NCI-H748 treated with DMSO at 0.1 percent for 48 hours (cell line): ENCODE measurements at places on chromosomes 7 and 10.

- no peak for DNase-seq
Observed at GRCh38 chr10:17241611-17242333, 13.7 kb downstream of the VIM start.

- peak; percentile 94 for DNase-seq
Observed at GRCh38 chr7:79268730-79269129, 184.7 kb downstream of the MAGI2 start.

DNA sequence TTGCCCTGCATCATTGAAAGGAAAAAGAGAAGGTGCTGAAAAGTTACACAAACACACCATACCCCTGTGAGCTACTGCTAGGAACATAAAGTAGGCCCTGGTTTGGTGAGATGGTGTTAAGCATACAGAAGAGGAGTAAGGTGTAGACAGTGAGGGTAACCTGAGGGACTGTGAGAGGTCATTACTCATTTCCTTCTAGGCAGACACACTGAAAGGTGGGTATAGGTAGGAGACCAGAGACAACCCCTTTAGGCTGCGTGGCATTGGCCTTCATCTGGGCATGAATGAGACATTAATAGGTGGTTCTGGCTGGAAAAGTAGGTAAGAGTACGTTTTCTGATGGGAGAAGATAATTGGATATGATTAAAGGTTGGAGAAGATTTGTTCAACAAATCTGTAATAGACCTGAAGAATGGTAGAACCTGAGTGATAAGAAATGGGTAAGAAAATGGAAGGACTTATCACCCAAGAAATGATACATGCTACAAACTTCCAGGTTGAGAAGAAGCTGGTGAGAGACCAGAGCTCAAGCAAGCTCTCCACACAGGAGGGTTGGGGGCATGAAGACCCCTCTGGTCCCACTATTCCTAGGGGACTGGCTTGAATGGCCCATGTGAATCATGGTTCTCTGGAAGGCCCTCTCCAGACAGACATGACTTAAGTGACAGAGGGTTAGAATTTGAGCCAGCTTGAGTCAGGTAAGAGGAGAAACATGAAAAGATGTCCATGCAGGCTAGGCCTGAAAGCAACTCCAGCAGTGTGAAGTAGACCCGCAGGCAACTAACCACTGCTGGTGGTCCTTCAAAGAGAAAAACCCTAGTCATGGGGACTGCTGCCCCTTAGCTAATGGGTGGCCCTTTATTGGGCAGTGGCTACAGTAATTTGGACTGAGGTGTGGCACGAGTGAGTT lies 3.8 kb downstream of the COMTD1 start:
- no peak for DNase-seq

GRCh38 chr7:1059200-1060091 lies 15.1 kb downstream of the GPR146 start:
- DNase-seq: no peak

DNA sequence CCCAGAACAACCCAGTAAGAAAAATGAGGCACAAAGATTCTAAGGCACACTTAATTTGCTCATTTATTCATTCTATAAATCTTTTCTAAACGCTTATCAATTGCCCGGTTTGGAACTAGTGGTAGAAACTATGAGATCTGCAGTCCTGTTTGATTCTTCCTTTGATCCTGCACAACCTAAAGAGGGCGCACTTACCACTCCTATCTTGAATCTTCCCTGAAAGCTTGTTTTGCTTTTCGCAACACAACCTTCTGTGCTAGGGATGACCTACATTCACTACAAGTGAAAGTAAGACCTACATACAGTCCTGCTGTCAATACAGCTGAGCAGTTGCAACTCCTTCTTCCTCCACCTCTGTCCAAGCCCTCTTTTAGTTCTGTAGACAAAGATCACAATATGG lies 12.6 kb upstream of the ARL4A start:
- peak; percentile 27 for DNase-seq

DNA sequence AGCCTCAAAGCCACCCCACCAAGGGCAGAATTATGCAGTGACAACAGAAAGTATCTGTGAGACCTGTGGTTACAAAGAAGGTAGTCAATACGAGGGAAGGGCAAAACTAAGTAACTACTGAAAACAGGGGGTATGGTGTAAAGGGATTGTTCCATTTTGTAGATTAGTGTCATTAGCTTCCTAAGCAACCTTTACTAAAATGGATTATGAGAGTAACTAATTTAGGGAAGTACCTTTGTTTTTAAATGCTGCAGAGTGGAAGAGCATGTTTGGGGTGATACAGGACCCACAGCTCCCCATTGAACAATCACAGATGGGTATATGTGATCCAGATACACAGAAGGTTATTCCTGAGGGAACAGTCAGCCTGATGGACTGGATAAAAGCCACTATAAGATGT lies 51.3 kb upstream of the TAC1 start:
- DNase-seq: no peak

DNA sequence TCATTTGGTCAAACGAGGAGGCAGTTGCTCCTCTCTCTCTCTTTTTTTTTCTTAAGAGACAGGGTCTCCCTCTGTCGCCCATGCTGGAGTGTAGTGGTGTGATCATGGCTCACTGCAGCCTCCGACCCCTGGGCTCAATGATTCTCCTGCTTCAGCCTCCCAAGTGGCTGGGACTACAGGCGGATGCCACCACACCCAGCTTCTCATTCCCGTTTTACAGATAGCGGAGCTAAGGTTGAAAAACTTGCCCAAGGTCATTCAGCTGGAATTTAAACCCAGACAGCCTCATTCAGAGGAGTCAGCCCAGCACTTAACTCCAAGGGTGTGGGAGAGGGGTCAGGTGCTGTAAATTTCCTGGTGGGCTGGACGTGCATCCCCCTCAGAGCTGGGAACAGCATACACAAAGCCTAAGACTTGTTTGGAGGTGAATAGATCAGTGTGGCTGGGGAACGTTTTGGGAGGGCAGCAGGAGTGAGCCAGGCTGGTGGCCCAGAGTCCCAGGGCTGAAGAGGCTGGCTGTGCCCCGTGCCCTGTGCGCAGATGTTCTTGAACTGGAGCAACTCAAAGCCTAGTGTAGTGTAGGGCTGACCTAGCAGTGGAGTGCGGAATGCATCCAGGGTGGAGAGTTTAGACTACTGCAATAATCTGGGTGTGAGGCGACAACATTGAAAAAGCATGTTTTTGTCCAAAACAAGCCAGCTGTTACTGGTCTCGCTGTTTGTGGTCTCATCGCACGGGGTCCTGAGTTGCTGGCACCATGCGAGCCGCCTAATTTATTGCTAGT lies 2.3 kb downstream of the HTRA1 start:
- DNase-seq: no peak

DNA sequence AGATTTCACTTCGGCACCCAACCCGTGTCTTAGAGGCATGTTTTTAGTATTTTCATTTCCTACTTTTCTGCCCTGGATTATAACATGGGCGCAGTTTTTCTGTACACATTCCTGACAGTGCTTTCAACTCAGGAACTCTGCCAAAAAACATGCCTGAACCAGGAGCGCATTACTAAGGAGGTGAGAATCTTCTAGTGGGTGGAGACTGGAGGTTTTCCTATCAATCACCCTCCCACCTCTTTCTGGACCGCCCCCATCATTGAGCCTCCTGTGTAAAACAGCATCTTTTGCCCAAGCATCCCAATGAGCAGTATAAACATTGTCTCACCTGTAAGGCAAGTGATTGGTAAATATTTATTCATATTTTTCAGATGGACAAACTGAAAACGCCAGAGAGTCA lies 53.2 kb downstream of the STK17A start:
- DNase-seq: no peak

GRCh38 chr10:72790216-72790990 lies 98.5 kb downstream of the MCU start:
- no peak for DNase-seq

DNA sequence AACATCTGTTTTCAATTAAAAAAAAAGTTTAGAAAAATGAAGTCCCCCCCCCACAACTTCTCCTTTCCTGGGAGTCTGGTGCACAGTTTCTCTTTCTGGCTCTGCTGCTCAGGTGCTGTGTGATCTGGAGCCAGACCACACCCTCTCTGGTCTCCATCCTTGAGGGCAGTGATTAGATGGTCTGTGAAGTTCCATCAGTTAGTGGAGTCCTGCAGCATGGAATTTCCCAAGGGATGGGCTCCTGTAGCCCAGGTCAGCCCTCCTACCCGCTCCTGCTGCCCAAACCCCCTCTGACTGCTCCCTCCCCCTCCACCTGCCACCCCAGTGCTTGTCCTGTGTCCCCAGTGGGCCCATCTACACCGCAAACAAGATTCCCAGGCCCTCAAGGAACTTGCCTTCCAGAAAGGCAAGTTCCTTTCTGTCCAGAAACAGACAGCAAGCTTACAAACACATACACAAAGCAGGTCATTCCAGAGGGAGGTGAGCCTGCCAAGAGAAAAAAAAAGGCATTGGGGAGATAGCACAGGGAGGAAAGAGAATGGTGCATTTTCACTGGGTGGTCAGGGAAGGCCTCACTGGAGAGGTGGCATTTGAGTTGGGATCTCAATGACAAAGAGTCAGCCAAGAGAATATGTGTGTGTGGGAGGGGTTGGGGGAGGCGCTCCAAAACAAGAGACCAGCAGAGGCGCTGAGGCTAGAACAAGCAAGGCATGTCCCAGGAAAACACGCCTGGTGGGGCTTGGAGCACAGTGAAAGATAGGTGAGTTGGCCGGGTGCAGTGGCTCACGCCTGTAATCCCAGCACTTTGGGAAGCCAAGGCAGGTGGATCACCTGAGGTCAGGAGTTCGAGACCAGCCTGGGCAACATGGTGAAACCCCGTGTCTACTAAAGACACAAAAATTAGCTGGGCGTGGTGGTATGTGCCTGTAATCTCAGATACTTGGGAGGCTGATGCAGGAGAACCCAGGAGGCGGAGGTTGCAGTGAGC lies 49.5 kb upstream of the SLC29A3 start:
- DNase-seq: no peak

GRCh38 chr10:28179006-28179742 lies 123.7 kb downstream of the MPP7 start:
- DNase-seq: peak; percentile 0

DNA sequence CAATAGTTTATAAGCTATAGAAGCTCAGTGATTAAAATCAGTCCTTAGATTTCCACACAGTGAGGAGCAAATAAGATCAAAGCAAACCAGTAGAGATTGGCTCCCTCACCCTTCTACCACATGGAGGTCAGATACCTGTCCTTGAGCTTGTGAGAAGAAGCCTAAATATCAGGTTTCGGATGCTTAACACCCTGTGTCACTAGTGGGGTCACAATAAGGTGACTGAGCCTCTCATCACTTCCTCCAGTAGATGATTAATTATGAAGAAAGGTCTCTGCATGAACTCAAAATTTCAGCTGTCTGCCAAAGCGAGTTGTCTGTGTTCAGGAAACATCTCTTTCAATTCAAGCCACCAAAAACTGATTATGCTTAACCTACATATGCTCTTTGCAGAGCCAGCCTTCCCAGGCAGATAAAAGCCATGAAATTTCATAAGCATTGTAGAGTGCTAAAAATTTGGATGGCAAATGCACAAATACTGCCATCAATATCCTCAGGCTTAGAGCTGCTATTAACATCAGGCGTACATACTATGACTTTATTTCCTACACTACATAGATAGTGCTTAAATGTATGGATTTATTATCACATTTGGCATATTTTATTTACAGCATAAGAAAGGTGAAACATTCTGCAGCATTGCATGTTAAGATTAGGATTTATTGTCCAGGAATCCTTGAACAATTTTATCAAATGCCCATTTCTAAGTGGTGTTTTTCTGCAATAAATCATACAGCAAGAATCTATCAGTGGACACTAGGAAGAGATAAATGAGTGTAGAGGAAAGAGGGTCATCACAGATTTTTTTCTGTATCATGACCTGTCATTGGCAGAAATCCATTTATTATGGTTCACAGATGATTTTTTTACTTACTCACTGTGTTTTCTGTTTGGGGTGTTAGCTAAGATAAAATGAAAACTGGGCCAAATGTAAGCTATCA lies 285.1 kb upstream of the SP8 start:
- no peak for DNase-seq

DNA sequence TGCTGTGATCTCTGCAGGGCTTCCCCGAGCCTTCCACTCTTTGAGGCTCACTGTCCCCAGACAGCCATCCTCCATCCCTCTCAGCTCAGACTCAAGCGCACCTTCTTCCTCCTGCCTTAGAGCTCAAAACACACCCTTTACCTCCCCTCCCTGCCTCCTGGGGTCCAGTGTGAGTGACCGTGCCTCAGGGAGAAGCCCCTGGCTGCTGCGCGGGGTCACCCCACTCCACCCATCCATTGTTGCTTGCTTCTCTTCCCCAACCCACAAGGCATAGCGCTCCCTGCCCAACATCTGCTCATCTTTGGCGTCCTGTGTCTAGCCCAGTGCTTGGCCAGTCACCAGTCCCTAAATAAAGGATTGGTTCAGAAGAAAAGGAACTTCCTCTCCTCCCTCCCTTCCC lies 170.3 kb downstream of the TCERG1L start:
- no peak for DNase-seq
